NCI-H1105 (cell line): ENCODE measurements at places on chromosomes 3 and 15.

DNA sequence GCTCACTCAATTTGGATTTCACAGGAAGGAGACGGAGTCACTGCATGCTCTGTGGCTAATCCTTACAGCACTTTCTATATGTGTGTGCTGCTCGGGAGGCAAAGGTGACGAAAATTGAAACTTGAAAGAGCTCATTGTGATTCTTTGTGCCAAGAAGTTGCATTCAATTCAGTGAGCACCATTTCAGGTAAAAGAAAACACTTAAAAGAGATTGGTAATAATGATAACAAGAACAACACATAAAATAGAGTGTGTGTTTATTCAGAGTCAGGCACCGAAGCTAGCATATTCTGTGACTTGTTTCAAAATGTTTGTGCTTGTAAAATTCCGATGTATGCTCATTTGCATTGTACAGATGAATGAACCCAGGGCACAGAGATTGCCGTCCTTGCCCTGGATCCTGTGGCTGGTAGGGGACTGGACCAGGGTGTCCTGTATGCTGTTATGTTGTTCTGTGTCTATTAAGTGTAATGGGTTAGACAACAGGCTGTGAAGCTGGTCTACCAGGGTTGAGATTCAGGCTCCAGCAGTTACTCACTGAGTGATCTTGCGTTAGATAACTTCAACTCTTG is 193.3 kb upstream of the PROK2 start:
- DNase-seq, result no peak

DNA sequence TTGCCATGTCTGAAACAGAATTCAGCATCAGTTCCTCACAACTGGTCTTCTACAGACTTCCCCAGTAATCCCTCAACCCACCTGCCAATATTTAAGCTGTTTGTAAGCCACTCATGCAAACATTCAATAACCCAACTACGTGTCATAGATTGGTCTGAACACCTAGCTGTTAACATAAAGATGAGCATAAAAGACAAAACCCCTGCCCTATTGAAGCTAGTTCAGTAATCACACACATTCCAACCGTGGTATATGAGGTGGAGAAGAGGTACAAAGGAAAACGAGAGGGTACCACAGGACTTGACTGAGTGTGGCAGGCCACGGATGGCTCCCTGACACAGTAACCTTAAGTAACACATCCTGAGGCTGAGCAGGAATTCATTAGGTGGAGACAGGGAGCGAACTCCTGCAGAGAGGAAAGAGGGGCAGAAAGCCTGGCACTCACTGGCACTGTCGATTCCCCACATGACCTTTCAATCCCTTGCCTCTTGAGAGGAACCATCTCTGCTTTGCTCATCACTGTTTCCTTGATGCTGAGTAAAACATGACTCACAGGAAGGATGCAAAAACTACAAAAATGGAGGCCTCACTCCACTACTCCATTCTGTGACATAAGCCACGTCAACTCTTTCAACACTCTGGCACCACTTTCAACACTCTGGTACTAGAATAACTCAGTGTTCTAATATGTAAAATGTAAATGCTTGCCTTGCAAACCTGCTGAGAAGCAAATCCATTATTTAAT is 31.3 kb downstream of the RPN1 start:
- DNase-seq, result no peak

- DNase-seq, result no peak
Observed at GRCh38 chr15:85423256-85423655, 42.9 kb downstream of the AKAP13 start.

- DNase-seq, result no peak
Observed at GRCh38 chr15:23690450-23690852, 3.3 kb upstream of the NDN start.

GRCh38 chr3:151402349-151402748 is 17.8 kb upstream of the P2RY12 start:
- no peak for DNase-seq

DNA sequence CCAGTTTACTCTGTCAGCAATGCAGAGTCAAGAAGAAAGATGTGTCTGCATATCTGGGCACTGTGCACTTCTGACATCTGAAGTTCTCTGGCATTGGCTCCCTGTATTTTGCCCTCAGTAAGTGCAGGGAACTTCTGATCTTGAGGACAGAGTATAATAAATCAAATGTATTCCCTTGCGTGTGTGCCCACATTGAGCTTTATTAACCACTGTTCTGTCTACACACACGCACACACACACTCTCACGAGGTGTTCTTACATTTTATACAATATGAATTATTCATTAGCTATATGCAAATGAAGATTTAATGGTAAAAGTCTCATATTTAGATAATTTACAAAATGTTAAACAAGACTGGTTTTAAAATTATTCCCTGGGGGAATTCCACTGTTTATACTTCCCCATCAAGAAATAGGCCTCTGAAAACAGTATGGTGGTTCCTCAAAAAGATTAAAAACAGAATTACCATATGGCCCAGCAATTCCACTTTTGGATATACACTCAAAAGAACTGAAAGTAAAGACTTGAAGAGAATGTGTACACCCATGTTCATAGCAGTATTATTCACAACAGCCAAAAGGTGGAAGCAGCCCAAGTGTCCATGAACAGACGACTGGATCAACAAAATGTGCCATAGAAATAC is 24.6 kb upstream of the ANPEP start:
- DNase-seq, result no peak

GRCh38 chr3:56207922-56208321 is 260.3 kb downstream of the ERC2 start:
- DNase-seq, result no peak

DNA sequence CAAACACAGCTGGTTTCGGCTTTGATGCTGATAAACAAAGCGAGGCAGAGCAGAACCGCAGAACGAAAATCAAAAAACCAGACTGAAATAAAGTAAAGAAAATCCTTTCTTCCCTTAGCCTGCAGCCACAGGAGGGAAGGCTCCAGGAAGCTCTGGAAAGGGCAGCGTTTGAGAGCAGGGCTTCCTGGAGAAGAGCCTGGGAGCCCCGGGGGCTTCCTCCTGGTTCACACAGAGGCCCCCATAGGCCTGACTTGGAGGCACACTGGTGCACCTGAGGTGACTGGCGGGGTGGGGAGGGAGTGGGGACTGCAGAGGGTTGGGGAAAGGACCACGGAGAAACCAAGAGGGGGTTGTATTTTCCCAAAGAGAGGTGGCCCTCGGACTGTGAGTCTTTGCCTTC is 98.8 kb upstream of the WNT5A start:
- no peak for DNase-seq

DNA sequence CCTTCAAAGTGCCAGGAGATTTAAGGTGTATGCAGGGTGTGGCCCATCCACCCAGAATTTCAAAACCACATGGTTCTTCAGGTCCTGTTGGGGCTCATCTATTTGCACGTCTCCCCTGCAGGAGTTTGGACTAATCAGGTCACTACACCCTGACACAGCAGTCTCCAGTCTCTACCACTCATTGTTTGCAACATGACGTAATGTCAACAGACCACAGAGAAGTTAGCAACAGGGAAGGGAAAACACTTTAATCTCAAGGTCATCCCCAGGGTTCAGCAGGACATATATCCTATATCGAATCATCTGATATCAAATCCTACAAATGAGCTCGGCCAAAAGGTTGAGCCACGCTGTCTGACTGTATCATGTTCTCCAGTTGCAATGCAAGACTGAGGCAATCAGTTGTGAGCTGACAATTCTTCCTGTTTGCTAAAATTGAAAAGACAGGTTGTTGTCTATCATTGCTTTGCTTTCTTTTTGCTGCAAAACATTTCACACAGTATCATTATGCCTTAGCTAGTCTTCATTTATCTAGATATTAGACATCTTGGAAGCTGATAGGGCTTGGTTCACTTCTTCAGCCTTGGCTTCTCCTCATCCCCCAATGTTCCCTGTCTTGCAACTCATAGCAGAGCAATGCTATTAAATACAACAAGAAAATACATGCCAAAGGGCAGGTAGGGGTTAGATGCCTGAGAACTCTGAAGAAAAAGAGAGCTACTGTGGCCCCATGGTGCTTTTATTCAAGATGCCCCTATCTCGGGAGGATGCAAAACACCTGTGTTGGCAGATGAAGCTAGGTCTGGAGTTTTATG is 13.4 kb upstream of the LEKR1 start:
- DNase-seq, result no peak

- no peak for DNase-seq
Observed at GRCh38 chr3:99777210-99777549, 40.5 kb upstream of the CMSS1 start.

DNA sequence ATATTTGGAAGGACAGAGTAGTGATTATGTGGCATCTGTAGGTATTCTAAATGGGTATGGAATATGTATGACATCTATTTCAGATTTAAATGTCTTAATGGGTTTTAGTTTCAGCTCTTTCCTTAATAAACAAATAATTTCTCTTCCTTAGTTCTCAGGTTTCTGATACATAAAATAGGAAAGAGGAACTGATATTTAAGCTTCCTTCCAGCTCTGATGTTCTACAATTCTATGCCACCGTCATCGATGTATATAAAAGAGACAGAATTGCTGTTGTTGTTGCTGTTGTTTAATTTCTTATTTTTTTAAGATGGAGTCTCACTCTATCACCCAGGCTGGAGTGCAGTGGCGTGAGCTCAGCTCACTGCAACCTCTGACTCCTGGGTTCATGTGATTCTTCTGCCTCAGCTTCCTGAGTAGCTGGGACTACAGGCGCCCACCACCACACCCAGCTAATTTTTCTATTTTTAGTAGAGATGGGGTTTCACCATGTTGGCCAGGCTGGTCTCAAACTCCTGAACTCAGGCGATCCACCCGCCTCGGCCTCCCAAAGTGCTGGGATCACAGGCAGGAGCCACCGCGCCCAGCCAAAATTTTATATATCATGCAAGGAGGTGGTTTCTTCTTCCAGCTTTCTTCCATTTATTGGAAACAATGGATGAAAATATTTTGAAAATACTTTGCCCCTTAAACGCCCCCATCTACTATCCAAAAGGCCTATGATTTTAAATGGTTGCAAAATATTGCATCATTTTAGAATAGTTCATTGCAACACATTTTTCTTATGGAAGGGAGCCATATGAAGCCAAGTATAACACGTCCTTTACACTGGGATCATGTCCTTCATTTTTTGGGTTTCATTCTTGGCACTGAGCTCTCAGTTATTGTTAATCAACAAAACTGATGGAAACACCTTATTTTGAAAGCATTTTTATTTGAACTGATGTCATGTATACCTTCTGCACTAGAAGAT is 13.9 kb upstream of the C15orf61 start:
- no peak for DNase-seq

DNA sequence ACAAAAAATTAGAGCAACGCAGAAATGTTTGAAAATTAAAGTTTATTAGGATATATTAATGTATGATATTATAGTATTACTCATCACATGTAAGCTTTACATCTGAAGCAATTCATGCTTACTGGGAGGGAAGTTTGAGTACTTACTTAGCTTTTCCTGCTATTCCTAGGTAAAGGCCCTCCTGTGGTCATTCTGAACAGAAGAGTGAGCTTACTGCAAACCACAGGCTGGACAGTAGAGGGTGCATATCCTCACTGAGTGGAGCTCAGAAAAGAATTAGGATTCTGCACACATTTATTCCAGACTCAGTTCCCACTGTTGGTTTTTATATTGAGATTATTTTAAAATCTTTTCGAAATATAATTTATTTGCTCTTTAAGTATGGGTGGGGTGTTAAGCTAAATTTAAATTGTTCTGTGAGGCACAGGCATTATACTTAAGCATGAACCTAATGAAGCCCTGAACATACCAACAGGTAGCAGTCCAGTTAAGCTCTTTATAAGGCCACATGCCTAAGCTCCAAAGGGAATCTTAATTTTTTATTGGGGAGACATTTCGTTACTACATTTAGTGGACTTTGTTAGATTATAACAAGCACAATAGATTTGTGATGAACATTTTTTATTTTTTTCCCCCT is 10.2 kb downstream of the MRPS22 start:
- peak; percentile 20 for DNase-seq

- DNase-seq, result peak; percentile 97
Observed at GRCh38 chr15:65323071-65323511, 18.6 kb downstream of the RNU5B-1 start.

GRCh38 chr3:178352326-178353005 is 183.8 kb upstream of the KCNMB2 start:
- DNase-seq, result peak; percentile 19

DNA sequence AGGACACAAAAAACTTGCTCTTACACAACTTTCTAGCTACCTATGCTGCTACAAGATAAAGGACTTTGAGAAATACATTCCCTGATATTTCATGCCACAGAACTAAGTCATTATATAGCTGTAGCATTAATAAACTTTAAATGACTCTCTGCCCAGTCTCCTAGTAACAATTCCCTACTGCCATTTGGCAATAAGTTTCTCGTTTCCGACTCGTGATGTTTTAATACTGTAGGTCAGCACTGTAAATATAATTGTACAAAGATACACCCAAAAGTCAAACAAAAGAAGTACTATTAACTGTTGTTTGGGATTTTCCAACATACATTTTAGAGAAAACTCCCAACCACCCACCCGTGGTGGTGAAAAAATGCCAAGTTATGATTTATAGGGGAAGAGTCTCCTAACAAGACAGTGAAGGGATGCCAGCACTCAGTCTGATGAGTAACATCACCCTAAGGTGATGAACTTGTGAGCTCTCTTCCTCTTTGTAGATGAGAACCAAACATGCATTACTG is 132.2 kb downstream of the DUT start:
- no peak for DNase-seq

DNA sequence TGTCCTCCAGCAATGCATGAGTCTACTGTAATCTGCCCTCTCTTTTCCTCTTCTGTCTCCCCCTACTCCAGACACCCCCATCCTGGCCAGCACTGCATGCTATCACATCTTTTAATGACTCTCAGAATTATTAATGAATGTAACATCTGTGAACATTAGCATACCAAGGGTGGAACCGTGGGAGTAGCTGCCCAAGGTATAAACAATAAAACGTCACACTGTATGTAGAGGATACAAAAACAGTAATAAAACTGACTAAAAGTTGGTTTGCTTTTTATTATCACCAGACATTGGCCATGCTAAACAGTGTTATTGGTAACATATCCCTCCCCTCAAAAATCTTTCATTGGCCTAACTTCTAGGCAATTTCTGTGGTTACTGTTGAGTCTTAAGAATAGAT is 24.7 kb downstream of the NUDT16 start:
- no peak for DNase-seq

GRCh38 chr3:41200669-41201021 is 1.3 kb downstream of the CTNNB1 start:
- DNase-seq, result no peak

GRCh38 chr15:57684491-57685151 is 21.9 kb upstream of the POLR2M start:
- DNase-seq, result no peak

GRCh38 chr3:159950156-159950898 is 38.3 kb upstream of the IL12A start:
- no peak for DNase-seq
